Left hindlimb (tissue), 1 donor: ENCODE measurements at places on chromosomes 11 and 22.
A peak's percentile ranks its signal among the peaks of the same experiment; 100 is the strongest.

- DNase-seq: no peak
These were observed 4.9 kb downstream of the ALX4 start for GRCh38 chr11:44305026-44305469.

GRCh38 chr11:134560566-134561330 lies 148.7 kb upstream of the B3GAT1 start:
- peak; percentile 53 for DNase-seq

- no peak for DNase-seq
These were observed 48.5 kb downstream of the PAK1 start for GRCh38 chr11:77425346-77425745.

DNA sequence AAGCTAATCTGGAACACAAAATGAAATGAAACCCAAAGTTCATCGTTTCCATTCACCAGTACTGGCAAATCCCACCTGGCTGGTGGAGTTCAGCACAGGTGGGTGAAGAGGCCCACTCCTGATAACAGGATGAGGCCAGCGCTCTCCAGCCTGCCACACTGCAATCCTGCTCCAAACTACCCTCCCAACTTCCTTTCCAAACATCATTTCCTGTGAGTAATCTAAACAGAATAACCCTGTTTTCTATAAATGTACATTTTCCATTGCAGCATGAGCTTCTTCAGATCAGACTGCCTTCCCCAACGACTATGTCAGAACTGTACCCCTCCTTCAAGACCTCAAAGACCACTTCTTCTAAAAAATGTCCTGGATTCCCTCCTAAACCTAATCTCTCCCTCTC lies 15.9 kb upstream of the NFRKB start:
- DNase-seq: no peak

GRCh38 chr11:63922673-63923192 lies 5.8 kb upstream of the RCOR2 start:
- DNase-seq: no peak

GRCh38 chr11:98940913-98941312 lies 79.8 kb upstream of the CNTN5 start:
- DNase-seq: no peak

DNA sequence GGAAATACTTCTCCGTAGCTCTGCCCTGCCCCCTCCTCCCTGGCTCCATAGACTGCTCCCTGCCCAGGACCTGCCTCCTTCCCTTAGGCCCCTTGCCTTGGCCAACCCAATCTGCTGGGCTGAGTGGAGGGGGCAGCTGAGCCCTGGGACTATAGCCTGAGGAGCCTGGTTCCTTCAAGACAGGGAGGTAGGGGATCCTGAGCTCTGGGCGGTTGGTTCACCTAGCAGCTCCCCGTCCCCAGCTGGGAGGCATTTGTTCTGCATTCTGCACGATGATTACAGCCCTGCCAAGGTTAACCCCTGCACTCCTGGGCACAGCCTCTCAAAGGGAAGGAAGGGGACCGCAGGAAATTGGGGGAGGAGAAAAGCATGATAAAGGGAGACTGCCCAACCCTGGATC lies 3.6 kb upstream of the CDC42EP1 start:
- no peak for DNase-seq
